RWPE1 (cell line): ENCODE measurements at places on chromosomes 5 and 9.

DNA sequence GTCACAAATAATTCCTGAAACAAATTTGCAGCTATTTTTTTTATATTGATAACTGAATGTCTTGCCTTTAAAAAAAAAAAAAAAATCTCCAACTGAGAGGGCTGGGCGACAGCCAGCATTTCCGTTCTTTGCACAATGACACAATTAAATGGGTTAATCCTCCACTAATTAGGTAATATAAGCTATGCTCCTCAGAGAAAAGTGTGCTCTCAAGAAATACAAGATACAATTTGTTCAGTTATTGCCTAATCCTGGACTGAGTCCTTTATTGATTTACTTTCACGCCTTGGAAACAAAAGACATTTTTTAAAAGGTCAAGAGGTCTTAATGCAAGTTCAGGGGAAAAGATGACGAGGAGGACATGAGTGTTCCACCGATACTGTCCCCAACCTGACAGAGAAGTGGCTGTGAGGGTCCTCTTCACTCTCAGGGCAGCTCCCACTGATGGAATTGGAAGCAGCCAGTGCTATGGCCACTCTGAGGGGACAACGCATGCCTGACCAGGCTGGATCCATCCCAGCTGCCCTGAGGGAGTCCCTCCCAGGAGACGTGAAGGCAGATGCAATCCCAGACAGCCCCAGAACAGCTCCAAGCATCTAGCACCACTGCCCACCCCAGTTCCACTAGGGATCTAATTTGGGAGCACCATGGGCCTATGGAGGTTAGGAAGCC, 220.7 kb downstream of the GNA14 start:
- DNase-seq = no peak

DNA sequence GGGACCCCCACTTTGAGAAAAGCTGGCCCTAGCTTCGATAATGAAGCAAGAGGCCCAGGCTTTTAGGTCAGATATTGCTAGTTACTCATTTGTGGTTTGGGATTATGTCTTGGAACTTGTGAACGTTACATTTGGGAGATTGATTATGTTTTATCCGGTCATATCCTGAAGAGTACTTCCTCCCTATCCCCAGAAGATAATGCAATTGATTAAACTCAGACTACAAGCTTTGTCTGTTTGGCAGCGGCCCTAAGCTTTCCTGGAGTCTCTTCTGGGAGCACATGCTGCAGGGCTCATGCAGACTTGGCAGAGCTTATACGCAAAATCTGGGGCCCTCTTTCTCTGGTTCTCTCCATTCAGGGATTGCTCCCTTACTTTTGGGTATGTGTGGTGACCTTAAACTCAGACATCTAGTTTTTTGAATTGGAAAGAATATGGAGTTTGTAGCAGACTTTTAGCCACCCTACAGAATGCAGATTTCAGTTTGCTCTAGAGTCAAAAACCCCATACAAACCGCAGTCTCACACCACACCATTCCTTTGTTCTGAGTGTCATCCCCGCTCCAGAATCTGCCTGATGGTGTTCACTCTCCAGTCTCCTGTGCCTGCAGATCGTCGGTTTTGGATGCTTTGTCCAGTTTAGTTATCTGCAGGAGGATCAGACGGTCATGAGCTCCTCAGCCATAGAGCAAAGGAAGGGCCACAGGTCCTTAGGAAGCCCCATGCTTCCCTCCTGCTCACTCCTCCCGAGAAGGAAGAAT, 449.5 kb upstream of the TRPC7 start:
- no peak for DNase-seq

DNA sequence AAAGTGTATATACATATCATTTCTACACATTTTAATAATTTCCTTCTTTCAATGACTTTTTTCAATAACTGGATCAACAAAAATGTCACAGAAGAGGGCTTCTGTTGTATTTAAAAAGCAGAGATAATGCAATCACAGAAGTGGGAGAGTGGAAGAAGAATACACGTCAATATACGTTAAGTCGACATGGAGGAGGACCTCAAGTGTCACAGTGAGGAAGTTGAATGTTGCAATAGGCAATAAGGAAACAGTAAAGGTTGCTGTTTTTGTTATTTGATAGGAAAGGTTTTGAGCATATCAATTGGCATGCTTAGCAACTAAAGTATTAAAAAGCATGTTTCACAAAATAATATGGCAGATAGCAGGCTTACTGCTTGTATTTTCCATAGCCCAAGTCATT, 184.0 kb upstream of the NR4A3 start:
- DNase-seq = no peak

GRCh38 chr9:3675946-3676345, 150.1 kb upstream of the RFX3 start:
- DNase-seq = no peak

DNA sequence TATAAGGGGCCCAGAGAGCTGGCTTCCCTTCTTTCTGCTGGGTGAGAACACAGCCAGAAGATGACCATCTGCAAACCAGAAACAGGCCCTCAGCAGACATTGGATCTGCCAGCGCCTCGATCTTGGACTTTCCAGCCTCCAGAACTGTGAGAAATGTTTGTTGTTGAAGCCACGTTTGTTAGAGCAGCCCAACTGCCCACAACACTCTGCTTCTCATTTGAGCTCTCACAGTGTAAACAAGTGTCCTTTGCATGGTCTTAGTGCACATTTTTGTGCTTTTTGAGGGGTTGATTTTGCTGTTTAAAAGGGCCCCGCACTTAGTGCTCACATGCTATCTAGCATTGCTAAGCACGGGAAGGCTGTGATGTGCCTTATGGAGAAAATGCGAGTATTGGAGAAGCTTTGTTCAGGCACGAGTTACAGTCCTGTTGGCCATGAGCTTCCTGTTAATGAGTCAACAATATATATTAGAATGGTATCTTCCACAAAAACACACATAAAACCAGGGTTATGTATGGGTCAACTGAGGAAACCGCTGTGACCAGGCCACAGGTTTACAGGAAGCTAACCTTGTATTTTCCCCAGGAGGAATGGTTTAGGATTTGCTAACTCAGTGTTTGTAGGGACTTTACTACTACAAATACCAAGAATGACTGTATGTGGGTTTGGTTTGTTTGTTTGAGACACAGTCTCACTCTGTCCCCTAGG, 11.9 kb downstream of the CMBL start:
- DNase-seq = no peak

GRCh38 chr9:31807574-31808256, 576.7 kb upstream of the ACO1 start:
- no peak for DNase-seq

DNA sequence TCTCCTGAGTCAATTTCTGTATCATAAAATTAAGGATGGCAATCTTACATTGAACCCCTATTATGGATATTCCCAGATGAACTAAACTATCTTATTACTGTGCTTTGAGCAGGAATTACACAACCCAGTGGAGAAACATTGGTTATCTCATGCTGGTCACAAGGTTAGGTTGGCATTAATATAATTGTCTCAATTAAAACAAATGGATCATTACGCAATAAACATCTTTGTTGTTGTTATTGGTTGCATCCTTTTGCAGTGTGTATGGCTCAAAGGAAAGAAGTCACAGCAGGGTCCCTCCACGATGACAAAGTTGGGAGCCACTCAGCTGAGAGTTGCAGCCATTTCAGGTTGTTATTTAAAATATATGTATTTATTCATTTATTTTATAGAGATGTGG, 297.0 kb upstream of the KLF4 start:
- DNase-seq = no peak
